ENCODE measurements at places on chromosomes 3 and 15. TPM values are rescaled to one million over a fixed set of nuclear protein-coding genes. Genes with fewer than 3 reads are reported as not detected.

Gene VEPH1
- not detected for total RNA-seq

Gene PATL2
- 38.5 TPM for total RNA-seq

Gene ZPLD1
- 0.11 TPM for total RNA-seq

Gene MORC1
- total RNA-seq = 0.11 TPM

DNA sequence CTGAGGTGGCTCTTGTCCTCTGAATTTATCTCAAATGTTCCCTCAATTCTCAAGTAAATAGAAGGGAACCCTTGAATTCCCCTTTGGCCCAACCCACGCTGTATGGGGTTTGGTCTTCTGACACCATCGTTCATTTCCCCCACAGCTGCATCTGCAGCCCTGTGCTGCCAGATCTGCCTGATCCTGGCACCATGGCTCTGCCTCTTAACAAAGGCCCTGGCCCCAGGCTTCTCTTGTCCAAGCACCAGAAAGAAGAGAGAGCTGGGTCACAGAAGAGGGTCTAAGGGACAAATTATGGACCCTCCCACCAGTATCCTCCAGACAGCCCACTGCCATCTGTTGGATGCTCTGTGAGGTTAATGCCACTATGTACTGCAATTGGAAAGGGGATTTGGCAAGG lies 1.8 kb downstream of the MAP1A start:
- no peak for ATAC-seq

- no peak for ATAC-seq
These were observed 43.0 kb downstream of the FBN1 start for GRCh38 chr15:48602358-48603122.

DNA sequence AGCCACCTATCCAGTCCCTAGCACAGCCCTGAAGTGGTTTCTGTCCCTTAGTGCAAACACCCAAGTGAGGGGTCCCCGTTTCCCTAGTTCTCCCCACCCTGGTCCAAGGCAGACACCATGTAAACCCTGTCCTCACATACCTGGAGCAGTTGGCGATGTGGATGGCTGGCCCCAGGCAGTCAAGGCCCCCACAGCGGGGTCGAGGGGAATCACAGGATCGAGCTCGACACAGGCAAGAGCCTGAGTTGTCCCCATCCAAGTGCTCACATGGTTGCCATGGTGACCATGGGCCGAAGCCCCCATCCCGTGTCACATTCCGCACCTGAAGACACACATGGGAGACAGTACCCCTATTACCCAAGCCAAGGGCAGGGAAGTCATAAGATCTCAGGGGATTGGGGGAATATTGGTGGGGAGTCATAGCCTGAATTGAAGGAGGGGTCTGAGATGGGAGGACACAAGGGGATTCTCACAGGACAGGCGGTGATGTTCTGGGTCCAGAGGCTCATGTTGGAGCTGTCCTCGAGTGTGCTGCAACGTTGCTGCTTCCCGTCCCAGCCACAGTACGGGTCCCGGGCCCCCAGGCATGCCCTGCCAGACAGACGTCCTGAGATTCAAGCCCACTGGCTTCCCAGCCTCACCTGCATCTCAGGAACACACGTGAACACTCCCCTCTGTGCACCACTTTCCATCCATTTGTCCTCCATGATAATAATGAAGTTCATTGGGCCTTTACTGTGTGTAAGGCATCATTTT lies 112.1 kb downstream of the SEMA5B start:
- no peak for ATAC-seq

DNA sequence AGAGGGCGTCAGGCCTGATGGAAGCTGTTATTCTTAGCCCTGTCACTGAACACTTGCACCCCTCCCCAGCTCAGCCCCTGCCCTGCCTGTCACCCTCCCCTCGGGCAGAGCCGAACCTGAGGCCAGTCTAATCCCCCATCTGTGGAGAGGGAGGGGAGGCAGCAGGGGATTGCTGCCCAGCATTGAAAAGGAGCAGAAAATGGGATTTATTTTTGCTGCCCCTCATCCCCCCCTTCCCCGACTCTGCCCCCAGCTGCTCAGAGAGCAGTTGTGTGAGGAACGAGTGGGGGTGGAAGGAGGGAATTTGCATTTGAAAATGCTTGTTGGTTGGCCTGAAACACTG lies 71.6 kb downstream of the EPHB3 start:
- ATAC-seq = no peak
